Left lung (tissue), 14 donors: ENCODE measurements at places on chromosomes 2 and 18. TPM values are rescaled to one million over a fixed set of nuclear protein-coding genes. Genes with fewer than 3 reads are reported as not detected.

DNA sequence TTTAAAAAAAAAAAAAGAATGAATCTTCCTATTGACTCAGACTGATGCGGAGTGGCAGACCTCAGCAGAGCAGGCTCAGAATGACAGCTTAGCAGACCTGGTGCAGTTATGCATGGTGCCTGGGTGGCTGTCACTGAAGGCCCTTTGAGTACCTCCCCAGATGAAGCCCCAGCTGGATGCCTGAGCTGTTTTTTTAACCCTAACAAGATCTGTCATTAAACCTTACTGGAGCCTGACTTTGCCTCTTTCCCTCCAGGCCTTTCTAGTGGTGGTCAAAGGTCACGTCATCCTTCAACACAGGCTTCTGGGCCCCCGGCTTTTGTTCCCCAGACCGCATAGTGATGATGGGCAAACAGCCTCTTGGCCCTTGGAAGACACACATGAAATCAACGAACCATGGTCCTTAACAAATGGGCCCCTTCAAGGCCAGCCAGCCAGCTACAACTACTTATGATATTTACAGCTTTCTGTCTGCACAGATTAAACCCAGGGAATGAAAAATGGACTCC lies 138.3 kb upstream of the CYP1B1 start:
- no peak for DNase-seq

Gene FSHR
- not detected for polyA plus RNA-seq

Gene GPR35
- 1.7 TPM for polyA plus RNA-seq

DNA sequence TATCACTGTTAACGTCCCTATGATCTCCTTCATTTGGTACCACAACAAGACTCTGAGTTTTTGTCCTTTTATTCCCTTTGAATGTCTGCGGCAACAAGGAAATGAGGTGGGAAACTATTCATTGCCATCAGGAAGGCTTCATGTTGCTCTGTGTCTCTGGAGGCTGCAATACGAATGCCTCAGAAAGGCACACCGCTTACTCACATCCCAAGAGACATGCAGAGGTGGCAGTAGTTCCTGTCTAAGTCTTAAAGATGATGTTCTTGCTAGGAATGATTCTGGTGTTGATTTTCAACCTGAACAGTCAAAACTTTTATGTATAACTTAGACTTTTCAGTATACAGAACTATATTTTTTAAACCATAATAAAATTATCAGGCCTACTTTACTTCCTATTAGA lies 24.0 kb downstream of the CNTNAP5 start:
- no peak for DNase-seq

DNA sequence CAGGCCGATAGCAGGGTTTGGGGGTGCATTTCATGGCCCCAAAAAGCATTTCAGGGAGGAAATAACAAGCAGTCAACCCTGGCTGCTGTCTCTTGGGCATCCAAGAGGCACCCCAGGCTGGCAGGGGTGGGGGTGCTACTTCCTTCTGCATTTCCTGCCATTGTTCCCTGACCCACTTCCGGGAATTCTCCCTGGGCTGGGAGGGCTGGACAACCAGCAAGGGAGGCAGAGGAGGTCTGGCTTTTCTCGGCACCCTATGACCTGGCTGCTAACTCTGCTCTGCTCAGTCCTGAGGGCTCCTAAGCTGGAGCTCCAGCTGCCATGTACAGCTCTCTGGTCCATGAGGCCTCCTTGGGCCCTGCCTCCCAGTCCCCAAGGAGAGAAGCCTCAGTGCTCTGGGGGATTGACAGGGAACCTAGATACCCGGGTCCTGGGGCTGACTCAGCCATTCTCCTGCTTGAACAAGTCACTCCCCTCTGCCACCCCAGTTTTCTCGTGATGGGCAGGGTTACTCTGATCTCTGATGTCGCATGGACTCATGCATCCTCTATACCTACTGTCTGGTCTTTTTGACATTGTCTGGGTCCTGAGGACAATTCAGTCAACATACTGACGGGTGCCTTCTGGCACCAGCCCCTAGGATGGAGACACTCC lies 47.2 kb downstream of the DYSF start:
- DNase-seq: no peak

- DNase-seq: no peak
Measured at GRCh38 chr2:100193291-100193710, 50.9 kb upstream of the AFF3 start.

Gene GULP1
- polyA plus RNA-seq: 87.2 TPM

DNA sequence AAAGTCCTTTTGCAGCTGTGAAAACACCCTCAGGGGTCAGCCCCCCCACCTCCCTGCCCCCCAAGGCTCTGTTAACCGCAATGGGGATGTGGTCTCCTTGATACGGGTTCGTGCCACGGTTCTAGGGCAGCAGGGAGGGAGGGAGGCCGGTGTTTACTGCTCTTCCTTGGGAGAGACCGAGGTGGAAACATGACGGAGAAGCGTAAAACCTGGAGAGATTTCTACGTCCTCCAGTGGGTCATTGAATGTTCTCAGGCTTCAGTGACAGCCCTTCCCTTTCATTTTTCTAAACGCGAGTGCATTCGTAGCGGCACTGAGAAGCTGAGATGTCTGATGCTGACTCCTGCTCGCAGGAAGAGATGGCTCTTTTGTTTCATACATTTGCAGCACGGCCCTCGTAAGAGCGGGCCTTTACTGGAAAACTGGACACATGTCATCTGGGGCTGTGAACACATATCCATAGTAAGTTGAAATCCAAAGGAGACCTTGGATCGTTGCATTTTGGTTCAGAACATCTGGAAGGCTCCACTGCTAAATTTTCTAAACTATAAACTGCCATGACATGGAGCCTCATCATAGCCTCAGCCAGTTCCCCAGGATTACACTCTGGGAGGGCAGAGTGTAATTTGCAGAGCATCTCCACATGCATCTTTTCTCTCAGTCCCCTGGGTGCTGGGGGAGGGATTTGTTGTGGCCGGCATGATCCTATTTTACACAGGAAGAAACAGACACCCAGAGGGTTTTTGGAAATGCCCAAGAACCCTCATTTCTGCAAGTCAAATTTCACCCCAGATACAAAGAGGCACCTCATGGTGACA lies 40.6 kb upstream of the HDAC4 start:
- no peak for DNase-seq

Gene TTN
- 2.0 TPM for polyA plus RNA-seq

- no peak for DNase-seq
Measured at GRCh38 chr2:109020217-109020637, 31.2 kb upstream of the EDAR start.

GRCh38 chr2:39696838-39697237 lies 31.1 kb downstream of the TMEM178A start:
- DNase-seq: peak; percentile 60

Gene SLC4A5
- polyA plus RNA-seq: 11.5 TPM

DNA sequence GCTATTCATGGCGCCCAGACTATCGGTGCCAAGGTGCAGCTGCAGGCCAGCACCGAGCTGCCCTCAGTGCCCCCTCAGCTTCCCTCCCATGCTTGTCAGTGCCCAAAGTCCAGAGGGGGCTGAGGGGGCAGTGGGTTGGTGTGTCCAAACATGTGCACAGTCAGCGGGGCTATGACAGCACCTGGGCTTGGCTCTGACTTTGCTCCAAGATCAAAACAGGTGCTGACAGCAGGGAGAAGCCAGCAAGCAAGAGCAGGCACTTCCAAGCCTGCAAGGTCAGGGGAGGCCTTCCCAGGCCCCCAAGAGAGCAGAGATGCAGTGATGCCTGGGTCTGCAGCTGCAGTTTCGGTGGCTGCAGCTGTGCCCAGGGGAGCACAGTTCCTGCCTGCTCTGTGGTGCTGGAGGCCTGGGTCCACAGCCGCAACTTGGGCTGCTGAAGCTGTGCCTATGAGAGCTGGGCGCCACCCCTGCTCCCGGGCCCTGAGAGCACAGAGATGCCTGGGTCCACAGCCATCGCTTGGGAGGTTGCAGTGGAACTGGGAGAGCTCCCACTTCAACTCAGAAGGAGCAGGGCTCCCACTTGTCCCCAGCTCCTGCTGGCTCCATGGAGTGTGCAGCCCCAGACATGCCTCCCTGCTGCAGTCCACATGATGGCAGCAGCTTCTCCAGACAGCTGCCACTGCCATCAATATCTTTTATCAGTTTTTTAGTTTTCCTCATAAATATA lies 775.3 kb upstream of the POU3F3 start:
- peak; percentile 55 for DNase-seq

Gene TMEM127
- polyA plus RNA-seq: 36.1 TPM

- DNase-seq: no peak
Measured at GRCh38 chr2:33230195-33230594, 246.3 kb upstream of the RASGRP3 start.
